ENCODE measurements at places on chromosomes 16 and 17. TPM values are rescaled to one million over a fixed set of nuclear protein-coding genes. Genes with fewer than 3 reads are reported as not detected.

DNA sequence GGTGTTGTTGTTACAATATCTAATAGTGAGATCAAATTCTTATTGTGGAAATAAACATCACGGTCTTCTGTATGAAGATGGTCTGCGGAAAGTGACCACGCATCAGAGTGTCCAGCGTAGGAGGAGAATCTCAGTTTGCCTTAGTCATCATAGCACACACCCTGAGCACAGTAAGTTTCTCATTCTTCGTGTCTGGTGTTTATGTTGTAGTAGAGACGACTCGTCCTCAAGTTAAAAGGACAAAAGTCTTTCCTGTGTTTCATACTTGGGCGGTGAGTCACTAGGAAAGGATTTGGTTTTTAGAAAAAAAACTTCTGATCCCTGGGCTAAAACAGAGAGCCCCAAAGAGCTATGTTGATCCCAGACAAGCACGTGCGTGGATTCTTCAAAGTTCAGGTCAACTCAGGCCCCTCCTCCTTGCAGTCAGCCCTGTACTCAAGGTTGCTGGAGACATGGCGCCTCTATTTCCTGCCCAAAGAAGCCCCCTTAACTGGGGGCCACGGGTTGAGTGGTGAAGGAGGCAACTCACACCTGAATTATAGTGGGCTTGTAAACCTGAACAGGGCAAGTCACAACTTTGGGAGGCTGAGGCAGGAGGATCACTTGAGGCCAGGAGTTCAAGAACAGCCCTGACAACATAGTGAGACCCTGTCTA, 170.4 kb downstream of the ZFHX3 start:
- H3K27me3 ChIP-seq: no peaks in the 10 kb centered on the region
- H3K4me3 ChIP-seq: no peak overlapping the region

DNA sequence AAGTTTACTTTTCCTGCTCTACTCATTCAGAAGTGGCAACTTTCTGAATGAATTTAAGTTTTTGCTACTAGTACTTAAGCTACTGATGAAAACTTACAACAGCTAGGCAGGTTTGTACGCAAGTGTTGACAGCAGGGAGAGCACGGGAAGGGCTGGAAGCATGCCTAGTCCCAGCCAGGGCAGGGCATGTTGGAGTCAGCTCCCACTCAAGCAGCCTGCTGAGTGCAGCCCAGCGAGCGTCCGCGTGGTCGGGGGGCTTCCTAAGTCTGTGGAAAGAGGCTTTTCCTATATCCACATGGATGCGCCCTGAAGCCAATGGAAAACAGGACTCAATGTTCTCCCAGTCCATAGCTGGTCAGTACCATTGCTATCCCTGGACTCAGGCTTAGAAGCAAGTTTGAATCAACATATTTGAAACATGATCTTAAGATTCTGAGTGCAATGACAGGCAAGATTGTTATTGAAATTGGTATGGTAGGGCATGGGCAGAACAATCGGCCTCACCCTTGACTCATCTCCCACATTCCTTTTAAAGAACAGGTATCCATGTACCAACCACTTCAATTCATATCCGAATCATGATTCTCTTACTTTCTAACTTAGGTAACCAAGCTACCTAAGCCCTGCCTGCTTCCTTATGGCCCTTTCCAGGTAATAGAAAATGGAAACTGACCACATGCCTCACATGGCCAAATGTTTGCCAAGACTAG, 22.5 kb downstream of the CYB5D2 start:
- no peaks in the 10 kb centered on the region for H3K27me3 ChIP-seq
- no peak overlapping the region for H3K27ac ChIP-seq

Gene ATP1B2
- total RNA-seq: 2.7 TPM

GRCh38 chr16:86367291-86368072, 142.8 kb upstream of the FOXF1 start:
- H3K27me3 ChIP-seq: peaks cover 53% of the 10 kb centered on the region
- no peak overlapping the region for H3K4me3 ChIP-seq
- H3K36me3 ChIP-seq: no peaks in the 10 kb centered on the region

Gene SLC4A1
- 6.2 TPM for total RNA-seq

DNA sequence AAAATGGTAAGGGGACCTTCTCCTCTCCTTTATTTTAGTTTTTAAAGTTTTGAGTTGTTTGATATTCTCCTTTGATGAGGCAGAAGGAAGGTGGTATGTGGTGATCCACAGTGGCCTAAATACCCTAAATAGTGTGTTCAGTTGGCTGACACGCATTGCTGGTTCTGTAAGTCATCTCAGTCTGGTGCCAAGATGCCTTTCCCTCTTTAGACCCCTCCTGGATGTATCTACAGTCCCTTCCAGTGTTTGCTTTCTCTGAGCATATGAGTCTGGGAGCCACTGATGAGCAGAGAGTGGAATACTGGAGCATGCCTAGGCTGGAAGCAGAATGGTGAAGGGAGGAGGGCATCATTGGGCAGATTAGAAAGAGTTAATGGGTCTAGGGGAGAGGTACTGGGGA, 64.5 kb downstream of the NEUROD2 start:
- peaks cover 3% of the 10 kb centered on the region for H3K4me1 ChIP-seq
- no peak for DNase-seq
- H3K36me3 ChIP-seq: peaks cover 20% of the 10 kb centered on the region
- no peak overlapping the region for H3K4me3 ChIP-seq
- no peak overlapping the region for H3K27ac ChIP-seq

All from muscle of leg (tissue), 16 donors.